ENCODE measurements at places on chromosomes 3 and 15.

DNA sequence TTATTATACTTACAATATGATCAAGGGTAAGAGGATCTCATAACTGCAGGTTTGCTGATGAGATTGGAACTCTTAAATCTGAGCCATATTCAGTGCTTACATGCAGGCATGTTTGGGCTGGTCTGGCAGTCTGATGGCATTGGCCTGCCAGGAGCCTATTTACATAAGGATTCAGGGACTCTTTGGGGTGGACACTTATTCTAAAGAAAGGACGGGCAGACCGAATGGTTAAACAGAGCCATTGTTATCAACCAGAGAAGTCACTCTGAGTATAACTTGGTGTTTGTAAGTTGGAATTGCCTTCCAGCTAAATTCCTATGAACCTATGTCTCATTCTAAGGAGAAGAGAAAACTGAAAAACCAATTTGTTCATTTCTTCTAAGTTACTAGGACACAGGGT is 932.8 kb downstream of the IGSF11 start:
- no peak for DNase-seq

- DNase-seq = no peak
These were observed 68.2 kb downstream of the RAB7A start for GRCh38 chr3:128794067-128794768.

DNA sequence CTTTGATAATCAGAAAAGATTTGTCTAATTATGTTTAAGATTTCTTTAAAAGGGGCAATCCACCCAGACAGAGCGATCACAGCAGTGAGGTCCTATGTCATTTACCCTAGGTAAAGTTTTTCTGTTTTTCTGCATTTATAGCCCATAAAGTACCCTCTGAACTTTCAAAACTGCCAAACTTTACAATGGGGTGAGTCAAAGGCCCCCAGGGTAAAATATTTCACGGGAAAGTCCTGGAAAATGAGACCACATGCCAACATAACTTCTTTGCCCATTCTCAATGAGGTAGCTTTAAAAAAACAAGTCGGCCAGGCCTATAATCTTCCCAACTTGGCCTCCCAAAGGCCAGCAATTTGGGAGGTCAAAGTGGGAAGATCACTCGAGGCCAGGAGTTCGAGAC is 53.0 kb downstream of the SUCLG2 start:
- no peak for DNase-seq

- peak; percentile 19 for DNase-seq
These were observed 2.2 kb downstream of the LTK start for GRCh38 chr15:41511331-41511898.

DNA sequence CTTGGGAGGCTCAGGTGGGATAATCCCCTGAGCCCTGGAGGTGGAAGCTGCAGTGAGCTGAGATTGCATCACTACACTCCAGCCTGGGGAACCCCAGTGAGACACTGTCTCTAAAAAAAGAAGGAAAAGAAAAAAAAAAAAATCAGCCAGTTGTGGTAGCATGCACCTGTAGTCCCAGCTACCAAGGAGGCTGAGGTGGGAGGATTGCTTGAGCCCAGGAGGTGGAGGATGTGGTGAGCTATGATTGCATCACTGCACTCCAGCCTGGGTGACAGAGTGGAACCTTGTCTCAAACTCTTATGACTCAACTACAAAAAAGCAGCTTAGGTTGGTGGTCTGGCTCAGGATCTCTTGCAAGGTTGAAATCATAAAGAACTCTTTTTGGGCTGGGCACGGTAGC is 19.3 kb upstream of the GPX1 start:
- DNase-seq = no peak

GRCh38 chr15:99712415-99712814 is 20.8 kb downstream of the LYSMD4 start:
- DNase-seq = no peak

- DNase-seq = peak; percentile 6
These were observed 224.7 kb downstream of the KLF13 start for GRCh38 chr15:31551323-31551722.

DNA sequence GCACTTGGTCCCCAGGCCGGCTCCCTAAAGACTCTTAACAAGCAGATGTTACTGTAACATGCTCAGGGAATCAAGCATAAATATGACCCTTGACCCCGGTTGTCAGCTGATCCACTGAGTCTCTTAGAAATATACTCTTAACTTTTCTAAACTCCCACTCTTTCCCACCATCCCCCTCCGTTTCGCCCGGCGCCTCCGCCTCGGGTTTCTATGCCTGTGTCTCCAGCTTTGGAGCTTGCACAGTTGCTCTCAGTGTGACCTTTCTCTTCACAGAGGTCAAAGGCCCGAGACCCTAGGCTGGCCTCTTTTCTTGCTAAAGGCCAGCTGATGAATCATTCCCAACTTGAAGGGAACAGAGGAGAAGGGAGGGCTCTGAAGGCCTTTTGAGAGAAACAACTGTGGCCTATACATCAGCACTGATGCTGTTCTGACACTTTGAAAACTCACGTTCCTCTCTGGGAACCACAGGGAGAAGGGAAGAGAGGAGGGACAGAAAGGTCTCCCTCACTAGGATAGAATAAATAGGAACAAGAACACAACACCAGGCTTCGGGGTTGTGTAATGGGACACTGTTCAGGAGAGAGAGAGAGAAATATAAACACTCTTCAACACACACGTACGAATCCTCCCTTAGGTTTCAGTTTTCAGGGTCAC is 484.5 kb upstream of the NR2F2 start:
- no peak for DNase-seq

GRCh38 chr3:186401556-186401955 is 39.5 kb upstream of the DGKG start:
- no peak for DNase-seq

- DNase-seq = no peak
These were observed 518.8 kb upstream of the ZNF385D start for GRCh38 chr3:22269831-22270230.

GRCh38 chr3:174951034-174951433 is 91.9 kb downstream of the NAALADL2 start:
- no peak for DNase-seq

DNA sequence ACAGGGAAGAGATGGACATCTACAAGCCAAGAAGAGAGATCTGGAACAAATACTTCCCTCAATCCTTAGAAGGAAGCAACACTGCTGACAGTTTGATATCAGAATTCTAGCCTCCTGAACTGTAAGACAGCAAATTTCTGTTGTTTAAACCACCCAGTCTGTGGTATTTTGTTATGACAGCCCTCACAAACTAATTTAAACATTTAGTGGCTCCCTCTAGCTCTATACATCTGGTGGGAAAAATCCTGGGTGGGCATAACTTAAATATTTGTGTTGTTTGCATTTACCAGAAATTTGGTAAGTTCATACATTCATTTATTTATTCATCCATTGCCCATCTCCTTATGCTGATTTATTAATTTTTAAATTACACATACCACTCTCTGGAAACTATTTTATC is 62.5 kb upstream of the GSK3B start:
- DNase-seq = no peak

- DNase-seq = no peak
These were observed 222.8 kb downstream of the PTPRG start for GRCh38 chr3:61783993-61784718.

GRCh38 chr3:116338713-116339112 is 106.6 kb downstream of the LSAMP start:
- DNase-seq = no peak

- DNase-seq = no peak
These were observed 25.3 kb downstream of the PTPN23 start for GRCh38 chr3:47405820-47406761.

GRCh38 chr3:27392950-27393679 is 23.9 kb upstream of the NEK10 start:
- DNase-seq = no peak

- no peak for DNase-seq
These were observed 330.5 kb downstream of the ROBO2 start for GRCh38 chr3:77370413-77370812.

DNA sequence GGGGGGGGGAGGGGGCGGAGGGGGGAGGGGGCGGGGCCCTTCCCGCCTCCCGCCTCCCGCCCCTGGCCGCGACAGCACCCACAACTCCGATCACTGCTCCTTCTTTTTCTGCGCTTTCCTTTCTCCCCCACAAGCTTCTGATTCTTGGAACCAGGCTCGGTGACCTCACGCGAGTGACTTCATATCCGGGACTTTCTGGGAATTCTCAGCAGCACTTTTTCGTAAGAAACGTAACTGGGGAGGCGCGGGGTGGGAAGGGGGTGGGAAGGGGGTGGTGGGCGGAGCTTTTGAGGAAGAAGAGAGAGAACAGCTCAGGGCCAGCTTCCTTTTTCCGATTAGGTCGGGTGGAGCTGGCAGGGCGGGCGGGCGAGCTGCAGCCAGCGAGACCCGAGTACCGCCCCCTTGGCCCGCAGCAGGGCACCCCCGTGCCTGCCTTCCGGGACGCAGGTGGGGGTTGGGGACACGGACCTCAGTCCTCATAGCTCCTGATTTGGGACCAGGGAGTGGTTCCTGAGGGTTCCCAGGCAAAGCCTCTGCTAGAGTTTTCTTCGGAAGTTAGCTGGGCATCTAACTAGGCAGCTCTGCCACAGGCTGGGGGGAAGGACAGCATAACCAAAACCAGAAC is 14.6 kb downstream of the XIRP1 start:
- DNase-seq = peak; percentile 29

GRCh38 chr15:73264881-73265280 is 103.9 kb downstream of the HCN4 start:
- no peak for DNase-seq

DNA sequence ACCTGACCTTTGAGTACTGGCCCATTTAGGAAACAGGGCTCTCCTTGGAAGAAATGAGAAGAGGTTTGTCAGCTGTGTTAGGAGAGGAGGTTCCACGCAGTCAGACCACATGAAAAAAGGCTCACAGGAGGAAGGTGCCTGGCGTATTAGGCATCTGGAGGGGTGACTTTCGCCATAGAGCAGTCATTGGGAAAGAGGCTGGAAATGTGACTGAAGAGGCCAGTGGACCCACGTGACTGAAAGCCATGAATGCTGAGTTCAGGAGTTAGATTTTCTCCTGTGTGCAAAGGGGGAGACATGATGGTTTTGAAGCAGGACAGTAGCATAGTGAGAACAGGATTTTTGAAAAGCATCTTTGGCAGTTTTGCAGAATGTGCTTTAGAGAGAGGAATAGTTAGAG is 29.7 kb upstream of the RNF7 start:
- DNase-seq = no peak

- DNase-seq = no peak
These were observed 194.2 kb upstream of the CNTN3 start for GRCh38 chr3:74808506-74809275.

- DNase-seq = no peak
These were observed 671.5 kb downstream of the FHIT start for GRCh38 chr3:60579734-60580133.

DNA sequence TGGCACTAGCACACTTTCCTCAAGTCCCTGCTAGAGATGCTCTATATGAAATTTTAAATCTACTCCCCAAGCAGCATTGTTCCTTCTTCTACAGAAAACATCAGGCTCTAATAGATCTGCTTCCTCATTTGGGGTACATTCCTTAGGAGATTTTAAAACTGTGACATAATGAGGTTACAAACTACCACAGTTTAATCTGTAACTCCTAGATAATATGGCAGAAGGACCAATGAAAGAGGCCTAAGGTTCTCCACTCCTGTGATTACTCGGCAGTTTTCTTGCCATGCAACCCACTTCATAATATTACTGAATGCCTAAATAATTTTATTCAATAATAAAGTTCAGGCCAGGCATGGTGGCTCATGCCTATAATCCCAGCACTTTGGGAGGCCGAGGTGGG is 16.1 kb downstream of the ZNF106 start:
- no peak for DNase-seq

DNA sequence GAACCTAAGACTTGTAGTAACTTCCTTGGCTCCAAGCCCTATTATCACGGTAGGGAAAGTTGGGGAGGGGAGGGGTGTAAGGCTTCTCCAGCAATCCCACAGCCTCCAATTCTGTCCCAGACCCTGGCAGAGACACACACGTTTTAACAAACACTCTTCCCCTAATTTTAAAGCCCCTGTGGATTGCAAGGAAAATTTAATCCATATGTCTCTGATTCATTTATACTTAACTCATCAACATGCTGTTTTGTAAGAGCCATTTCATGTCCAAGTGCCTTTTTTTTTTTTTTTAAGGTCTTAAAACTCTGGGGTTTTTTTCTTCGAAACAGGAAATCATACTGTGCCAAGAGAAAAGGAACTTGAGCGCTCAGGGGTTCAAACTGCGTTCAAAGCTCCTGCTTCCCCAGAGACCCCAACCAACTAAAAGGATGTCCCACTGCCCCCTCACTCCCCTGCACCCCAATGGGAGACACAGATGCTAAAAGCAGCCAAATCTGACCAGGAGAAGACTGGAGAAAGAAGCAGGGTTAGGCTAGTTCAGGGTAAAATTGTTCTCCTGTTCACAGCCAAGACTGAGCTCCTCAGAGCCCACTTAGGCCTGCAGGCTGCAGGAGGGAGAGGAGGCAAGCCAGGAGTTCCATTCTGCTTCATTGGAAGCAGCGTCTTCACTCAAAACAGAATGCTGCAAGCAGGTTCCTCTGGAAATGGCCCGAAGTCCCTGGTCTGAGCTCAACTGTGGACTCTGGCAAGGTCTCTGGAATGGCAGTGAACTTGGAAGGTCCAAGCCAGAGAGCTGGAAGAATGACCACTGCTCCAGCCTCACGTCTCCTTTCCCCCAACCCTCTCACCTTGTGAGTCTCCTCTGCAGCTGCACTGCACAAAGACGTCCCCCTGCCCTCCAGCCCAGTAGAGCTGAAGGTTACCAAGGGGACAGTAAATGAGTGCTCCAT is 172.5 kb downstream of the NTRK3 start:
- DNase-seq = no peak

DNA sequence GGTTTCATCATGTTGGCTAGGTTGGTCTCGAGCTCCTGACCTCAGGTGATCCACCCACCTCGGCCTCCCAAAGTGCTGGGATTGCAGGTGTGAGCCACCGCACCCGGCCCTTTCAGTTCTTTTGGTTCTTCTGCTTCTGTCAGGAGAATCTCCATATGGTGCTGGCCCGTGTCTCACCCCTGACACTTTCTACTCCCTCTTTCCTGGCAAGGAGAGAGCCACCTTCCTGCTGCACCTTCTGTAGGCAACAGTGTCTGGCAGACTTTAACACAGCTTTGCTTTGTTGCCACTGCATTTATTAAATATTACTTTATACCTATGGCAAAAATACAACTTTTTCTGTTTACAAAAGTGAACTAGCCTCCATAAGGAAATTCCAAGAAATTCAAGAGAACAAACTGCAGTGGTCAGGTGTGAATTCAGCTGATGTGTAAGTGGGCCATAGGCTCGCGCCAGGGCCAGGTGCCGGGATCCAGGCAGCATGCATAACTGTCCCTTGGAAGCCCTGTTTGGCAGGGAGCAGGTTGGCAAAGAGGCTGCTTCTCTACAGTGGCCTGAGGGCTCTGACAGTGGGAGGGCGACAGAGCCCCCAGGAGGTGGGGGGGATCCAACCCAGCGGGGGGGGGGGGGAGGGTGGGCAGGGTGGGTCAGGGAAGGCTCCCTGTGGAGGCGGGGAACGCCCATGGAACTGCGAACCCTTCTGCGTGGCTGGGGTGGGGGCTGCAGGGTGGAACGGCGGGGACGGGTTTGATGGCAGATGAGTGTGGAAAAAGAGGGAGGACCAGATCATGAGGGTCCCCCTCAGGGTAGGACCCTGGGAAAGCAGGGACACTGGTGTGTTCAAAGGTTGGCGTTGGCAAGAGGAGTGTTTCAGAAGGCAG is 21.1 kb downstream of the CTSH start:
- DNase-seq = no peak
